Brain microvascular endothelial cell (primary cell): ENCODE measurements at places on chromosomes 5 and 9.
A peak's percentile ranks its signal among the peaks of the same experiment; 100 is the strongest.

GRCh38 chr9:126615245-126615790, 1.6 kb downstream of the LMX1B start:
- DNase-seq: no peak

DNA sequence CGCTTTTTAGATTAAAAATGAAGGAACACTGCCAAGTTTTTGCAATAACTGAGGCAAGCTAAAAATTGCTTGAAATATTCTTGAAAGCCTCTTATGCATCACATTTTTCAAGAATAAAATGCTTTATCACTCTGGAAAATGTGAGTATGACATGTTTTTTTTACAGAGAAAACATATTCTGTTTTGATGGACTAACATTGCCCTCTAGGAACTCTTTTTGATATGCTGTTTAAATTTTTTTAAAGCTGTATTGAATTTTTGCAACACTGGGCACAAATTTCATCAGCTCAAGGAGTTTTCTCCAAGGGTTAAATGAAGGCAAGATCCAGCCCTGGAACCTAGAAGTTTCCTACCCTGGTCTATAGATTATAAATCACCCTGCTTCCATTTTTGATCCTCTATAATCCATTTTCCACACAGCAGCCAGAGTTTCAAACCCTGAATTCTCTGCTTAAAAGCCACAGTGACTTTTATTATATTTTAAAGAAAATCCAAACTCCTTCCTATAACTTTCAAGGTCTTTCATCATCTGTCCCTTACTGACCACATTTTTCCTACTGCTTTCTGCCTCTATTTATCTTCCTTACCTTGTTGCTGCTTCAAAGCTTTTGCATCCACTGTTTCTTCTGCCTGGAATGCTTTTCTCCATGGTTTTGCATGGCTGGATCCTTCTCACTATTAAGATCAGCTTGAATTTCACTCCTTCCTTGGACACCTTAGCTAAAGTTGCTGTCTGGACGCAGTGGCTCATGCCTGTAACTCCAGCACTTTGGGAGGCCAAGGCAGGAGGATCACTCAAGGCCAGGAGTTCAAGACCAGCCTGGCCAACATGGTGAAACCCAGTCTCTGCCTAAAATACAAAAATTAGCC, 60.9 kb downstream of the IL31RA start:
- DNase-seq: no peak

GRCh38 chr9:88724331-88724730, 189.4 kb downstream of the NXNL2 start:
- no peak for DNase-seq

DNA sequence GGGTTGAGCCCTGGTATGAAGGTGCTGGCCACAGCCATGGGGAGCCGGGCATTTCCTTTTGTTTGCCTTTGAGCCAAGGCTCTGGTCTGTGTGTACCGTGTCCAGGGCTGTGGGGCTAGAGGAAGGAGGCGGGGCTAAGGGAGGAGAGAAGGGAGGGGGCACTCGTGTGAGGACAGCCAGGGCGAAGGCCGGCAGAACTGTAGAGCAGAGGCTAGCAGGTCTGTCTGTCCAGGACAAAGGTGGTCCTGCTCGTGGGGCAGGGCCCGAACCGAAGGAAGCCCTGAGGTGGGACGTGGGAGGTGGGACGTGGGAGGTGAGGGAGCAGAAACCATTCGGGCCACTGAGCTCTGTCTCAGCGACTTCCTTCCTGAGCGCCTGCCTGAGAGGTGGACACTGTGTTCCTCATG, 41.3 kb upstream of the TESK1 start:
- DNase-seq: no peak

DNA sequence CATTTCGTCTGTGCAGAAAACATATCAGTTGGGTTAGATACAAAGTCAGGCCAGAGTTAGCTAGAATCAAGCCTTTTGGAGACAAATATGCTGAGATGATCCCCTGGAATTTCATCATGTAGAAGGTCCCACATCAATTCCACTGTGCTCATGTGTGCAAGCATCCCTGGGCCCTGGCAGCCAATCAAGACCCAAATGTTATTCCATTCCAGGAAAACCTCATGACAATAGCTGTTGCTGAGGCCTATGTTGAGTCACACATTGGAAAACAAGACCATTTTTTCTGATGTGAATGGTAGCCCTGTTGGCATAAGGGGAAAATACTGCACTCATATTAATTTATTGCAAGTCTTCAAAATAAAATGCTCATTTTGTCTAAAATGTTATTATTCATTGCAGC, 11.5 kb downstream of the SPOCK1 start:
- peak; percentile 28 for DNase-seq

DNA sequence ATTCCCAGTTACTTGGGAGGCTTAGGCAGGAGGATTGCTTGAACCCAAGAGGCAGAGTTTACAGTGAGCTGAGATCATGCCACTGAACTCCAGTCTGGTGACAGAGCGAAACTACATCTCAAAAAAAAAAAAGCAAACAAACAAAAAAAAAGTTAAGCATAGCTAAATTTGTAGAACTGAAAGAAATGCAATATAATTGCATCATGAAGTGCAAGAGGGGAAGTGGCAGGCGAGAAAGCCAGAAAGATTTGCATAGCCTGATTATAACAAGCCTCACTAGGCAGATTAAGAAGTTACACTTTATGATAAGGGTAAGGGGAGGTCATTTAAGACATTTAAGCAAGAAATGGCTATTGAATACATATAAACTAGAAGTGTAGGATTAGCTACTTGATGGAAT, 187.1 kb downstream of the EDIL3 start:
- no peak for DNase-seq

GRCh38 chr5:55440188-55440646, 94.5 kb downstream of the PLPP1 start:
- DNase-seq: peak; percentile 68

DNA sequence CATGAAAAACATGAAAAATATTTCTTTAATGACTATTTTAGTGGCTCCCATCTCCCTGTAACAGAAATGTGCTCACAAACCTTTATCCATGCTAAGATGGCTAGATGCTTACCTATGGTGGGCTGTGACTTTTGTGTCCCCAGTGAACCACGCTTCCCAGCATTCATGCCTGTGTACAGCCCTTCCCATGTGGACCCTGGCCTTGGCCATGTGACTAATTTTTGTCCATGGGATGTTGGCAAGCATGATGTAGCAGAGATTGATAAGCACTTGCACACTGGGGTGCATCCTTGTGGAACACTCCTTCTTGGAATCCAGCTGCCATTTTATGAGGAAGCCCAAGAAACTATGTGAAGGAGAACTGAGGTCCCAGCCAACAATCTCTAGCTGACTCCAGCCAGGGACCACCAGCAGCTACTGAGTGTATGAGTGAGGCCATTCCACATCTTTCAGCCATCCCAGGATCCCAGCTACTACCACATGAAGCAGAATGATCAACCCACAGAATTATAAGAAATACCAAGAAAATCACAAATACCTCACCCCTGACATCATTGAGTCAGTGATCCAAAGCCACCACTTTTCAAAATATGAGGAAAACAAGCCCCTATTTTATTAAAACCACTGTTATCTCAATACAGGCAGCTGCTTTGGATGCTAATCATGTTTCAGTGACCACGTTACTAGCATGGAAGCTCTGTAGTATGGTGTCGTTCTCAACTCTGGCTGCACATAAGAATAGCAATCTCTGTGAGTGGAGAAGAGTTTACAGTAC, 16.1 kb upstream of the RAI14 start:
- peak; percentile 84 for DNase-seq

GRCh38 chr5:153827397-153827796, 211.3 kb downstream of the FAM114A2 start:
- no peak for DNase-seq

GRCh38 chr5:118968925-118969375, 19.4 kb downstream of the DTWD2 start:
- DNase-seq: peak; percentile 6

DNA sequence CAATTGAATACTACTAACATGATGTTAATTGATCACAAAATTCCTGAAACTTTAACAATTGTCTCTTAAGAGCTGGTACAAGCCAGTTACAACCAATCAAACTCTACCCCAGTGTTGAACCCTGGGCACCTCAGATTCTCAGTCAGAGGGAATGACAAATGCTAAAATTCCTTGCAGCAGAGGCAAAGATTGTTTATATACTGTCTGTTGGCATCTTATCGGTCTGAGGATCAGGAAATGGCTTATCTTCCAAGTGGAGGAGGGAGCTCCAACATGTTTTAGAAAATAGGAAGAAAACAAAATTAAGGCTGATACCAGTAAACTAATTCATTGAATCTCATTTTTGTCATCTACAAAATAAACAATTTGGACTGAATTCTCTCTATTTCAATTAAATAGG, 527.8 kb upstream of the ZNF608 start:
- DNase-seq: peak; percentile 22

- DNase-seq: peak; percentile 64
Measured at GRCh38 chr5:176784218-176785165, 25.9 kb upstream of the UNC5A start.

- no peak for DNase-seq
Measured at GRCh38 chr9:34291023-34291422, 38.0 kb downstream of the KIF24 start.

DNA sequence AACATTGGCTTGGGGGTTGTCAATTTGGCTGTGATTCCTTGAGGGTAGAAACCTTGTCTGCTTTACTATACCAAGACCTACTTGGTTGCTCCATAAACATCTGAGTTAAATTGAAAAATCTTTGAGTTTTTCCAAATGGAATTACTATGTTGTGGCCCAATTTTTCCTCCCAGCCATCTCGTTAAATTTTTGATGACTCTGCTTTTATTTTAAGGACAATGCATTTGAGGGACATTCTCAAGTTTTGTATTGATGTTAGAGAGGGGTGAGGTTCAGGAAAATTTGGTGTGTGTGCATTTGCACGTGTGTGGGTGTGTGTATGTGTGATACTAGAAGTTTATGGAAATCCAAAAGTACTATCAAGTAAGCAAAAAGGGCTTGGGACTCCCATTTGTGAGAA, 491.4 kb upstream of the KLF4 start:
- no peak for DNase-seq

GRCh38 chr5:52748590-52748989, 39.1 kb upstream of the ITGA1 start:
- no peak for DNase-seq

GRCh38 chr5:54150841-54151240, 159.5 kb downstream of the ARL15 start:
- DNase-seq: no peak

GRCh38 chr5:72363166-72363802, 43.1 kb downstream of the PTCD2 start:
- DNase-seq: peak; percentile 90

GRCh38 chr5:154595662-154596061, 117.6 kb upstream of the HAND1 start:
- DNase-seq: no peak

- DNase-seq: no peak
Measured at GRCh38 chr9:87580941-87581438, 83.3 kb downstream of the DAPK1 start.

DNA sequence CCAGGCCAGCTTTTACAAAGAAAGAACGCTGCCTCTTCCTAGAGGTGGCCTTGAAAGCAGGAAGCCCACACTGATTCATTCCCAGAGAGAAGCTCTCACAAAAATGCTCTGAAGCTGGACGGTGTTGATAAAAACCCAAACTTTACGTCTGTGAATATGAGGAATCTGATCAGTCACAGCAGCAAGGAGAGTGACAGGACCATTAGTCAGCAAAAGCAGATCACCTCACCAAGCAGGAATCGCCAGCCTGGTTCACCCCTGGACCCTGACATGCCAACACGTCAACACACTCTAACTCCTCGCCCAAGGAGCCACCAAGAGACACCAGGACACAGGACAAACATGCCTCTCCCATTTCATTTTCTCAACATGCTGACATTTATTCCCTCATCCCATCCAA, 70.6 kb upstream of the ZNF622 start:
- DNase-seq: peak; percentile 79

DNA sequence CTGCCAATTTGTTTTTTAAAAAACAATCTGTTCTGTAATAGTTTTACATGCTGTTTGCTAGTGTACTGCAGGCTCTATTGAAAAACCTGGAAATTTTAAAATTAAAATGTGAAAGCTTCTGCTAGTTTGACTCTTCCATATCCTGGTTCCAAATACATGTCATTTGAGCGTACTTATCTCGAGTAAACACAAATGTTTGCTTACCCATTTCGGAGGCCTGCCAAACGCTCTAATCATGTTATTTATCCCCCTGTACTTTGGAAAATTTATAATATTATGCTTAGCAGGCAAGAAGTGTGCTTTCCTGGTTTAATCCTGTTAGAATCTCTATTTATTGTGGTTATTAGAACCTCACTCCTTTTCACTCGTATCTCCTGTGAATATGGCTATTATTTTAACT, 476.8 kb upstream of the CYLC2 start:
- DNase-seq: no peak

DNA sequence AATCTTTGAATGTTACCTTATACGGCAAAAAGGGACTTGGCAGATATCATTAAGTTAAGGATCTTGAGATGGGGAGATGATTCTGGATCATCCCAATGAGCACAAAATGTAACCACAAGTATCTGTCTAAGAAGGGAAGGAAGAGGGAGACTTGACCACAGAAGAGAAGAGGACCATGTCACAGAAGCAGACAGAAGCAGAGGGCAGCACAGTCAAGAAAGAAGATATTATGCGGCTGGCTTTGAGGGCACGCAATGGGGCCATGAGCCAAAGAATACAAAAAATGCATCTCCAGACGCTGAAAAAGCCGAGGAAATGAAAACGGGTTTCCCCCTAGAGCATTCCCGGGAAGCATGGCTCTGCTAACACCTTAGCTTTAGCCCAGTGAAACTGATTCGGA, 225.3 kb downstream of the NR2F1-AS1 start:
- DNase-seq: peak; percentile 76

GRCh38 chr9:134872482-134873231, 8.0 kb upstream of the FCN2 start:
- no peak for DNase-seq

DNA sequence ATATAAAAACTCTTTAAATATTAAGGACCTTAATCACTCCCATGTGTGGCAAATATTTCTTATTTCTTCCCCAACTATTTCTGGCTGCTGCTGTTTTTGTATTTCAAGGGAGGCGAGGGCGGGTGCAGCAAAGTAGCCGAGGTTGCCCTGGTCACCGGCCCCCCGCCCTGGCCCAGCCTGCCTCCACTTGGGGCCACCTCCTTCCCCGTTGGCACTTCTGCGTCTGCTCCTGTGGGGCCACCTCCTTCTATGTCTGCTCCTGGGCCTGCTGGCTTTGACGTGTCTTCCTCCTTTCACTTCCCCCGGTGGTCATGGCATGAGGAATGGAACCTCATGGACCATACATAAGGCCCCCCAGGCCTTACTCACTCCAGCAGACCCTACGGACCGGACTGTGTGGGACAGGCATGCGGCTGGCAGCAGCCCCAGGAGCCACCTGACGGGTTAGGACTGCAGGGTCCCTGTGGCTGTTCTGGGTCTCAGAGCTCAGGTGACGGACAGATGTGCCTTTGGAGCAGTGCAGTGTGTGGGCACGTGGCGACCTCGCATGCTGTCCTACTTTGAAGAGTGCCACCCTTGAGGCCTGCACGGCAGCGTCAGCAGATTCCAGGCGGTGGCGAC, 5.8 kb upstream of the ENTPD8 start:
- DNase-seq: no peak

DNA sequence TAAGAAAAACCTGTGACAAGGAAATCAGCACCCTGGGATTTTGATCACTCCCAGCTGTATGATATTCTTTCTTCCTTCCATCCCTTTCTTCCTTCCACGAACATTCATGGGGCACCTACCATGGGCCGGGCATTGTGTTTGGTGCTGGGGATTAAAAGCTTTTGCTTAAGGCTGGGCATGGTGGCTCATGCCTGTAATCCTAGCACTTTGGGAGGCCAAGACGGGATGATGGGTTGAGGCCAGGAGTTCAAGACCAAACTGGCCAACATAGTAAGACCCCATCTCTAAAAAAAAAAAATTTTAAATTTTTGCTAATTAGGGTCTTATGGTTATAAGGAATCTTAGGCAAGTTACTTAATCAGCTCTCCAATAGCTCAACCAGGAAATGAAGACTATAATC, 48.5 kb upstream of the CLINT1 start:
- DNase-seq: no peak
